ENCODE measurements at places on chromosomes 1 and 21.
A peak's percentile ranks its signal among the peaks of the same experiment; 100 is the strongest.

- DNase-seq, result no peak
Measured at GRCh38 chr1:216686860-216687766, 36.1 kb downstream of the ESRRG start.

- DNase-seq, result no peak
Measured at GRCh38 chr1:229856009-229856650, 210.9 kb upstream of the GALNT2 start.

DNA sequence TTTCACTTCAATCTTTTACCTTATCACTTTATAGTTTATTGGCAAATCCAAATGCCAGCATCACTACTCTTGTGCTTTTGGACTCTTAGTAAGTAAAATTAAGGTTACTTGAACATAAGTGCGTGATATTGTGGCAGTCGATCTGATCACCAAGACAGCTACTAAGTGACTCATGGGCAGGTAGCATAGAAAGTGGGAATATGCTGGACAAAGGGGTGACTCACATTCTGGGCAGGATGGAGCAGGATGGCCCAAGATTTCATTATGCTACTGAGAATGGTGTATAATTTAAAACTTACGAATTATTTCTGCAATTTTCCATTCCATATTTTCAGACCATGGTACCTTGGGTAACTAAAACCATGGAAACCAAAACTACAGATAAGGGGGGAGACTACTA is 120.2 kb downstream of the ROR1 start:
- DNase-seq, result no peak

DNA sequence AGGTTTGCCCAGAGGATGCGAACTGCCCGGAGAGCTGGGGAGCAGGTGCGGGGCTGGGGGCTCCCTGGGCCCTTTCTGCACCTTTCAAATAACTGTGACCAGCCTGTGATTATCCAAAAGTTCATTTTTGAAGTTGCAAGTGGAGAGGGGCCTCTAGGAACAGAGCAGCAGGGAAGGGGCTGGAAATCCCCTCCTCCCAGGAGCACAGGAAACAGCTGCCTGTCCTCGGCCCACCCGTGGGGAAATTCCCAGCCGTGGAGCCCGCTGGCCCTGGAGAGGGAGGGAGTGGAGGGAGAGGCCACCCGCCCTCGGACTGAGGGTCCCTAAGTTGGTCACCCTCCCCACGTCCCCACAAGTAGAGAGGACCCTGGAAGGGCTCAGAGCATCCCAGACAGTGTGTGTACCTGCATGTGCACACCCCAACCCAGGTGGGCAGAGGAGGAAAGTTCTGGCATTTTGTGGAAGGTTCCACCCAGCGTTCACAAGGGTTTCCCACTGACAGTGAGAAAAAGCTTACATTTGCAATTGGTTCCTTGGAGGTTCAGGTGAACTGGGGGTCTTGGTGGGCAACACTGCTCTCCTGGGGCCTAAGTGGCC is 1.2 kb upstream of the TNFRSF4 start:
- DNase-seq, result no peak

DNA sequence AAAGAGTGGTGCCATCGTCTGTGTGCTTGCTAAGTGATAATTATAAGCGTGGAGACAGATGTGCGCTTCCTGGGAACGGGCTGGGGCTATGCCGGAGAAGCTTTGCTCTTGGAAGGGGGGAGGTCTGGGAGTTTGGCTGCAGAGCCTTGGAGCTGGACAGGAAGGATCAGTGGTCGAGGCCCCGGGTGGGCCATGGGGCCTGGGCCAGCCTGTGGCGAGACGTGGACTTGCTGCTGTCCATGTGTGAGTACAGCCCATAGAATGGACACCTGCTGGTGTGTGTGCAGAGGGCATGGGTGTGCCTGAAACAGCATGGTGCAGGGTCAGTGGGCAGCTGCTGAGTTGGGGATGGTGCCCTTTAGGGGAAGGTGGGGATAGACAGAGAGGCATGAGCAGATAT is 121.3 kb downstream of the PCBP3 start:
- no peak for DNase-seq

DNA sequence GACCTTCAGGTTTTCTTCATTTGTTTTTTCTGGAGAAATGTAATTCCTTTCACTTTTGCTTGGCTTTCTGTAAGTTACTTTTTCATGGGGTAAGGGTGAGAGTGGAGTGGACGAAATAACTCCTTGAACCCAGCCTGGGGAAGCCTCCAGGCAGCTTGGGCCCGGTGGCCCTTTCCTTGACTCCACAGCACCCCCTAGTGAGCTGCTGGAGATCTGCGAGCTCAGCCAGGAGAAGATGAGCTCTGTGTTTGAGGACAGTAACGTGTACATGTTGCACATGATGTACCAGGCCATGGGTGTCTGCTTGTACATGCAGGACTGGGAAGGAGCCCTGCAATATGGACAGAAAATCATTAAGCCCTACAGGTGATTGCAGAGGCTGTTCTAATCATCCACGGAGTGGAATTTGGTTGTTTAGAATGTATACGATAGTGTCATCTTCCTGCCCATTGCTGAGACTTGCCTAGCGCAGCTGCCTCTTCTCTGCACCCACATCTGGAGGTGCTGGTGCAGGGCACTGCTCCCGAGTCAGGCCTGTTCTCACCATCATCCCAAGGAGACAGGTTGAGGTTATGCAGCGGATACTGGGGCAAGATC is 51.0 kb downstream of the SMYD2 start:
- peak; percentile 39 for DNase-seq

- no peak for DNase-seq
Measured at GRCh38 chr1:70517444-70517843, 106.4 kb downstream of the CTH start.

- no peak for DNase-seq
Measured at GRCh38 chr1:150928286-150928685, 2.1 kb downstream of the SETDB1 start.
